CD4-positive, alpha-beta T cell (primary cell): ENCODE measurements at places on chromosomes 7 and 10. TPM values are rescaled to one million over a fixed set of nuclear protein-coding genes. Genes with fewer than 3 reads are reported as not detected.
A peak's percentile ranks its signal among the peaks of the same experiment; 100 is the strongest.

The WDR86 gene
- 6.2 TPM for total RNA-seq

- DNase-seq = no peak
These were observed 53.6 kb downstream of the SEC61G start for GRCh38 chr7:54705436-54705835.

GRCh38 chr7:108448584-108449505 is 7.4 kb downstream of the NRCAM start:
- DNase-seq = no peak

DNA sequence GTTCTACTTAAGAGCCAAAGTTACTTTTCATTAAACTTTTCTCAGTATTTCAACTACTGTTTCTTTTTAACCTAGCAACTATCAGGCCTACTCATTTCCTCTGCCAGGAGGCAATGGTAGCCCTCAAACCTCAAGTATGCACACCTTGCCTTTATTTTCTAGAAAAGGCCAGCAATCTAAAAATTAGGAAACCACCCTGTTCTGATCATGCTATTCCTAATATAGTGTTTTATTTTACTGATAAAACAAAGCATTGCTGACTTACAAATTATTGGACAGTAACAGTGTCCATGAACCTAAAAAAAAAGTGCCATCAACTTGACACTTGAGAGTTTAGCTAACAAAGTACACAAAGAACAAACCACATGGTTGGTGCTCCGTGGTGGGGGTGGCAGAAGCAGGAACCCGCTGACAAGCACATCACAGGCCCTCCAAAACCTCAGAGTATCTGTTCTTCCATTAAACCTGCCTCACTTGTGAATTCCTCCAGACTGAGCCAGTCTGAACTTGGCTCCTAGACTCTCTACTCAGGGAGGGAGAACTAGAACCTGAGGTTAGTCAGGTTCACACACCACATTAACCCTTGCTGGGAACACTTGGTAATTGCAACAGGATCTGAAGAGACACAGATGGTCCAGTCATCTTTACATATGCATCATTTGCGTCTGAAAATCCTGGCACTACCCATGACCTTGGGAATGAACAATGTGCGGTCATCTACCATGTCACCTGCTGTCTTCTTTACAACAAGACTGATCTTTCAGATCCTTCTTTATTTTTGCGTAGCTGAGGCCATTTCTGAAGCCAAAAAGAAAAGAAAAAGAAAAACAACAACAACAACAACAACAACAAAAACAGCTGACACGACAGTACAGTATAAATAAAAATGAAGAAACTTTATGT is 31.9 kb downstream of the PIP4K2A start:
- peak; percentile 54 for DNase-seq

DNA sequence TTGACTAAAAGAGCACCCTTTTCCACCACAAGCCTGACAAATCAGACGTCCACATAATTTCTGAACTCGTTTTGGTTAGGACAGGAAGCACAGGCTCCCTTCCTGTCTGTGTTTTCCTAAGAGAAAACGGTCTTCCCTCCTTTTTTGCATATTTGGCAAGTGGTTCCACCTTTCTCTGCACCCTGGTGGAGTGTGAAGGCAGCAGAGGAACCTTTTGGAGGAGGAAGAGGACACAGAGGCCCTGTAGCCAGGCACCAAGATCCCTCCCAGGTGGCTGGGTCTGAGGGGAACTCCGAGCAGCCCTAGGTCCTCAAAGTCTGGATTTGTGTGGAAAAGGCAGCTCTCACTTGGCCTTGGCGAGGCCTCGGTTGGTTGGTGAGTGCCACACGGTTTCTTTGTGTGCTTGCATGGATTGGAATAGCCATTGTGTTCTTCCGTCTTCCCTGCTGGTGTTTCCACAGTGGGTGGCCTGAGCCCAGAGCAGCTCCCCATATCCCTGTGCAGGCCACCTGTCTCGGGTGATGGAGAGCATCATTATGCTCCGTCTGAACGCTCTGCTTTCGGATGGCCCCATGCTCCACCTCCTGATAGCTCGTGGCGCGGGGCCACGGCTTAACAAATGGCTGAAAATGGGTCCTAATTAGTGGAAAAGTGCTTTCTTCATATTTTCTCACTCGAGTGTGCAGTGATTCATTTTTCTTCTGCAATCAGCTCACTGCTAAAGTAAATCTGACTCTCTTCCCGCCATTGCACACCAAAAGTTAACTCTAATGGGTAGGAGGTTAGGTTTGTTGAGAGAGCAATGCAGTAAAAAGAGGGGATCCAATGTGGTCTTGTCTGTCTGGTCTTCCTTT is 4.2 kb downstream of the IKZF1 start:
- DNase-seq = peak; percentile 47

The GFRA1 gene
- total RNA-seq = not detected

The GNG11 gene
- total RNA-seq = not detected

The UCN3 gene
- not detected for total RNA-seq

The MYO1G gene
- 157 TPM for total RNA-seq
